ENCODE measurements at places on chromosomes 5 and 9.

DNA sequence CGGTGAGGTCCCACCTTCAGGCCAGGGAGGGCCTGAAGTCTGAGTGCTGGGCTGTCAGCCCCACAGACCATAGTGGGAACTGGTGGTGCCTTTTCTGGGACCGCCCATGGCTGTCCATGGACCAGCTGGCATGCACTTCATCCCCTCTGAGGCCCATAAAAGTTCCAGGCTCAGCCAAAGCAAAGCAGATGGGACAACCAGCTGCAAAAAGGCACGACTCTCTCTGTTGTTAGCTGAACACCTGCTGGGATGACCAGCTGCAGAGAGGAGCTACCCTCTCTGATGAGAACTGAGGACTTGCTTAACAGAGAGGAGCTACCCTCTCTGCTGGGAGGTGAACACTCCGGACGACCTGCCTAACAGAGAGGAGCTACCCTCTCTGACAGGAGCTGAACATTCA is 844.3 kb upstream of the DMAC1 start:
- DNase-seq = no peak

- DNase-seq = peak; percentile 29
These were observed 162.9 kb upstream of the NMUR2 start for GRCh38 chr5:152568016-152568415.

- peak; percentile 58 for DNase-seq
These were observed 170.1 kb downstream of the GABBR2 start for GRCh38 chr9:98538626-98539031.

- no peak for DNase-seq
These were observed 535.3 kb downstream of the PRDM9 start for GRCh38 chr5:24042688-24043087.

GRCh38 chr5:82163452-82164175 is 114.5 kb downstream of the RPS23 start:
- DNase-seq = no peak

DNA sequence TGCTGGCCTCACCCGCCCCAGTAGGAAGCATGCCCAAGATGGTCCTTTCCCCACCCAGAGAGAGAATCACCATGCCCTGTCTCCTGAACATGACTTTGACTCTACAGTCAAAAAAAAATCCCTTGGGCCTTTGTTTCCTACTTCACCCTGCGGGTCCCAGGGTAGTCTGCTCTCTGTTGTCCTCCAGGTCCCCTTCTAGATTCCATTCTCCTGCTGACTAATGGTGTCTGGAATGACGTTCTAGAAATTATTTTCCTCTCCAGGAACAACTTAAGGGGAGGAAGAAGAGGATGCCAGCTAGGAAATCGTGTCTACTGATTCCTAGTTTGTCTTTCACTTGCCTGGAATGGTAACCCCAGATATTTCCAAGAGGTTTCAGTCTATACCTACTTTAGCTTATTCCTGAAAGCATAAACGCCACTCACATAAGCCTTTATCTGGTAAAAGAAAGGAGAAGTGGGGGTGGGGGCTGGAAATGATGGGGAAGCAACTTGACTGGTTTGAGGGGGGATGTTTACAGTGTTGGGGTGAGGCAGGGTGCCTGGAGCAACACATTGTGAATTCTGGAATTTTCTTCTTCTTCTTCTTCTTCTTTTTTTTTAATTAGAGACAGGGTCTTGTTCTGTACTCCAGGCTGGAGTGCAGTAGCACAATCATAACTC is 93.9 kb downstream of the SNX18 start:
- no peak for DNase-seq

- no peak for DNase-seq
These were observed 37.5 kb downstream of the PTPN3 start for GRCh38 chr9:109460576-109460975.

DNA sequence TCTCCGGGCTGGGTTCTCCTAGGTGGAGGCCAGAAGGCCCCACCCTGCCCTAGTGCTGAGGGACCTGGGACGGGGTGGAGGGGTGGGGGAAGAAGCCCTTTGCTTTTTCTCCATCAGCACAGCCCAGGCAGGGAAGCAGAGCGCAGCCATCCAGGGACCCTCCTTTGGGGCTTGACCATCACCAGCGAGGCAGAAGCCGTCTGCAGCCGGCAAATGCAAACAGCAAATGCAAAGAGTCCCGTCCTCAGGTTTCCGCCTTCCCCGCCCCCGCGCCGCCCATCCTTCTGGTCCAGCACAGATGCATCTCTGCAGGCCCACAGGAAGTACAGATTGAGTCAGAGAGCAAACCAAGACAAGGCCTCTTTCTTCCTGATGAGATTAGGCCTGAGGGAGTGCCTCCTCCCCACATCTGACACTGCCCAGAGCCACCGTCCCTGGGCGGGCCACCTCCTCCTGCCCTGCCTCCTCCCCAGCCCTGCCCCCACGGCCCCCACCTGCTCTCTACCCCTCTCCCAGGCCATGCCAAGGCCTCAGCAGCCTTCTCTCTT is 23.4 kb downstream of the CORO2A start:
- DNase-seq = no peak

DNA sequence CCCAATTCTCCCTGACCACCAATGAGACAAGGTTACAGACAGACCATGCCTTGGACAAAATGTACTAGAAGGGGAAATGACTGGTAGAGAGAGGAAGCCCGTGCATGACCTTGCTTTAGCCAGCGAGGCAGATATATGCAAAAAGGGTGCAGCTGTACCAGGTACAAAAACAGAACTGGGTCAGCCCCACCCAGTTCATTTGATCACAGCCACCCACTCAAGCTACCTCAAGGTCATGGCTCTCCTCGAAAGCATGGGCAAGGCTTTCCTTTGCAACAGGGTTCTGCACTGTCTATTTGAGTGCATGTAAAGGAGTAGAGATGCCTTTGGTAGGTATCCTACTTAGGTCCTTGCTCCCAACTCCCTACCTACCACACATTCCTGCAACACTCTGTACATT is 33.3 kb downstream of the TLE1 start:
- DNase-seq = no peak

GRCh38 chr9:20125727-20126126 is 336.9 kb upstream of the SLC24A2 start:
- no peak for DNase-seq

GRCh38 chr5:149215478-149216090 is 56.1 kb upstream of the AFAP1L1 start:
- DNase-seq = no peak

GRCh38 chr9:77707383-77708063 is 59.4 kb upstream of the GNA14 start:
- DNase-seq = no peak

DNA sequence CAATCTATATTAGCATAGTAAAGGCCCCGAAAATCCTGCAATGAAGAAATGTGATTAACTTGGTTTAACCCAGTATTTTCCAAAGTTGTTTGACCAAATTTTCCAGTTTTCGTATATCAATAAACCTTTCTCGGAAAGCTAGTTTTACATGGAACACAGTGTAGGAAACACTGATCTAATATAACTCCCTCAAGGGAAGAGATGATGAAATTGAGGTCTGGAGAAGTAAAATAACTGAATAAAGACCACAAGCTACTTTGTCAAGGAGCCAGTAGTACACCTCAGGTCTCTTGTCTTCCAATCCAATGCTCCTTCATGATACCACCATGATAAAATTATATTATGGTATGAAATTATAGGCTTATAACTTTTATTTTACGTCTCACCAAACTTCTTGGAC is 118.1 kb upstream of the TARS1 start:
- DNase-seq = no peak

DNA sequence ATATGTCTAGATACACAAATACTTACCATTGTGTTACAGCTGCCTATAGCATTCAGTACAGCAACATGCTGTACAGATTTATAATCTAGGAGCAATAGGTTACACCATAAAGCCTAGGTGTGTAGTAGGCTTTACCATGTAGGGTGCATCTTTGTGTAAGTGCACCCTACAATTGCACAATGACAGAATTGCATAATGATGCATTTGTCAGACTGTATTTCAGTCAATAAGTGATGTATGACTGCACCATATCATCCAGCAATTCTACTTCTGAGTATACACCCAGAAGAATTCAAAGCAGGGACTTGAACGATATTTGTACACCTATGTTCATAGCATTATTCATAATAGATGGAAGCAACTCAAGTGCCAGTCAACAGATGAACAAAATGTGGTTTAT is 100.4 kb upstream of the SLC44A1 start:
- DNase-seq = no peak

DNA sequence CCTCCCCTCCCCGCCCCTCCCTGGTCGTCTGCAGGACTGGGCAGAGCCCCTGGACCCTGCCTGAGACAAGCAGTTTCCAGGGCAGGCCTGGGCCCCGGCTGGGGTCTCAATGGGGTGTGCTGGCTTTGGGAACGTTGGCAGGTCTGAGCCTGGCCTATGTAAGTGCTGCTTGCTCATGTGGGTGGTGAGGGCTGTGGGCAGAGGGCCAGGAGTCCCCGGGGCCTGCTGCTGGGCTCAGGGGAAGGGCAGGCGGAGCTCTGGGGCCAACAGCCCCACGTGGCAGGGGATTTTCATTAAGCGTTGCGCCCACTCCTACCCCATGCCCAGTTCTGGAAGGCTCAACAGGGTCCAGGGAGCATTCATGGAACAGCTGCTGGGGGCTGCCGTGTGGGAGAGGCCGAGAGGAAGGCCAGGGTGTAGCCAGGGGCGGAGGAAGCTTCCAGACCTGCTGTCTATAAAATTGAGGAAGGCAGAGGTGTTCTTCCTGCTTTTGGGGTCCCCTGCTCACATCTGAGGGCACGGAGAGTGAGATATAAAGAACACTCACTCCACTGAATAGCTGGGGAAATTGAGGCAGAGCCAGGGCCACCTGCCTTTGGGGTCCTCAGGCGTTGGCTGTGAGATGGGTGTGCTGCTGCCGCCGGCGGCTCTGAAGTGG is 32.5 kb downstream of the RXRA start:
- DNase-seq = no peak

DNA sequence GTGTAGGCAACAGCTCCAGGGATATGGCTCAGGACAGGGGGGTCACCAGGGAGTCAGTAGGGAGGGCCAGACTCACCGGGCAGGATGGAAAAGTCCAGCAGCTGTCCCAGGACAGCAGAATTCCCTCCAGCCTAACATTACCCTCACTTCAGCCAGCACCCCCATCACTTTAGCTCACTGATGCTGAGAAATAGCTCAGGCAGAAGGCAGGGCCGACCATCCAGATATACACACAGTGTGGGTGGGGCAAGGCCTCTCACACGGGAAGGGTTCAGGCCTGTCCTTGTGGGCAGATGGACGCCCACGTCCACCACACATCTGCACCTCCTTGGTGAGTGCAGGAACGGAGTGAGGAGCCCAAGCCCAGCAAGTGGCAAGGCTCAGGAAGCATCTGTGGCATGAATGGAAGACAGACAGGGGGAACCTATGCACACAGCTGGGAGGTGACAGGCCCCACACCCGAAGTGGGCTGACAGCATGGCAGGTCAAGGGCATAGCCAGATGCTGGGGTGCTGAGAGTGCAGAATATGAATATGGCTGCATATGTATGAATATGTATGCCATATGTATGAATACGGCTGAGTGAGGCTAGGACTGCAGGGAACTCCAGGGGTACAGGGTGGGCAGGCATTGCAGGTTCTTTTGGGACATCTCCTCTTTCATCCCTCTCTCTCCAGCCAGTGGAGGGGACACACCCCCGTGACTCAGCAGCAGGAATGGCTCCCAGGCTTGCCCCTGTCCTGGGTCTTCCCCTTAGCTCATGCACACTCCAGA is 17.0 kb downstream of the BICD2 start:
- no peak for DNase-seq

GRCh38 chr5:127766676-127767335 is 63.6 kb downstream of the CCDC192 start:
- DNase-seq = no peak

GRCh38 chr9:80885894-80886293 is 803.5 kb downstream of the TLE1 start:
- DNase-seq = no peak

- DNase-seq = no peak
These were observed 27.7 kb downstream of the MLLT3 start for GRCh38 chr9:20594608-20595007.

- no peak for DNase-seq
These were observed 291.2 kb downstream of the ADAMTS6 start for GRCh38 chr5:65190328-65191053.

- no peak for DNase-seq
These were observed 45.1 kb upstream of the FAM120A start for GRCh38 chr9:93406371-93406770.

DNA sequence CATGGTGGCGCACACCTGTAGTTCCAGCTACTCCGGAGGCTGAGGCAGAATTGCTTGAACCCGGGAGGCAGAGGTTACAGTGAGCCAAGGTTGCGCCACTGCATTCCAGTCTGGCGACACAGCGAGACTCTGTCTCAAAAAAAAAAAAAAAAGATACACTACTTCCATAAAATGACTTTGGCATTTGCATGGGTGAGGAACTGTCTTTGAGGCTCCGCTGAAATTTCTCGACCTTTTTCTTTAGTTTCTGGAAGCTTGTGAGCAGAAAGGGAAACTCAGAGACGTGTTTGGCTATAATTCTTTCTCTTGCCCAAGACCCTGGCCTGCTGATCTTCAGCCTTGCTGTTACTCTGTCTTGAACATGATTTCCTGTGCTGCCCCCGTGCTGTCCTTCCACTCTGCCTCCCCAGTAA is 37.3 kb downstream of the SPIN1 start:
- no peak for DNase-seq

GRCh38 chr5:133882846-133883245 is 85.6 kb downstream of the C5orf15 start:
- no peak for DNase-seq

DNA sequence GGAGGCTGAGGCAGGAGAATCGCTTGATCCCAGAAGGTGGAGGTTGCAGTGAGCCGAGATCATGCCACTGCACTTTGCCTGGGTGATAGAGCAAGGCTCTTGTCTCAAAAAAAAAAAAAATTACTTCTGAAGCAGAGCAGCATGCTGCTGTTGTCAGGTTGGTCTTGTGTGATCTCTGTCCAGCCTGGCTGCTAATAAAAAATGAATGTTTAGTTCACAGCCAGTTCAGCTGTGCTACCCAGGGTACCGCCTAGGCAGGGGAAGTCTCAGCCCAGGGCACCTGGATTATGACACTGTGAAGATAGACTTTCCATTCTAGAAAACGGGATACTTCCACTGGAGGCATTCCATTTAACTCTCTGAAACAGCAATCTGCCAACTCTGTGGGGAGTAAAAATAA is 23.5 kb upstream of the ABCA1 start:
- no peak for DNase-seq

GRCh38 chr9:93821307-93821703 is 133.8 kb downstream of the BARX1 start:
- no peak for DNase-seq

- no peak for DNase-seq
These were observed 160.3 kb upstream of the TRPC7 start for GRCh38 chr5:136525597-136525996.

DNA sequence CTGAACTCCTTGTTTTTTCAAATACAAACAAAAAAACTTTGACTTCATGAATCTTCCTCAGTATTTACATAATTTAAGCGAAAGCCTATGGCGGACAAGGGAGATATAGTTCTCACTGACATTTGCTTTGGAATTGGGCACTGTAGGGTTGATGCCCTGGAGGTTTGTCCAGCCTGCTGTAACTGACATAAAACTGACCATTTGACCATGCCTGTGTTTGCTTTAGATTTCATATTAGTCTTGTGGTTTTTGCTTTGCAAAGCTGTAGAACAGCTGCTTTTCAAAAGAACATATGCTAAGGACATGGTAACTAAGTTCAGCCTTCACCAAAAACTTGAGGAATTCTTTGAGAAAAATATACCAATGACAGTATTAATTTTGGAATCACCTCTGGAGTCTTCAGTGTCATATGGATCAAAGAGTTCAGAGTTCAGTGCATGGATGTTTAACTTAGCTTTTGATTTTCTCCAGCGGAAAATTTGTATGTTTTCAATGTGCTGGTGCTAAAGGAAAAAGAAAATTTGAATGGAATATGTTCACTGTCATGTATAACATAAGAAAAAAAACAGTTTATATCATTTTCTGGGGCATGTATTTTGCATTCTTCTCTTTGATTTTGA is 1013.1 kb downstream of the NR2F1-AS1 start:
- DNase-seq = no peak
